ENCODE measurements at places on chromosomes 5 and 9. TPM values are rescaled to one million over a fixed set of nuclear protein-coding genes. Genes with fewer than 3 reads are reported as not detected.

Gene AK1
- not detected for total RNA-seq

DNA sequence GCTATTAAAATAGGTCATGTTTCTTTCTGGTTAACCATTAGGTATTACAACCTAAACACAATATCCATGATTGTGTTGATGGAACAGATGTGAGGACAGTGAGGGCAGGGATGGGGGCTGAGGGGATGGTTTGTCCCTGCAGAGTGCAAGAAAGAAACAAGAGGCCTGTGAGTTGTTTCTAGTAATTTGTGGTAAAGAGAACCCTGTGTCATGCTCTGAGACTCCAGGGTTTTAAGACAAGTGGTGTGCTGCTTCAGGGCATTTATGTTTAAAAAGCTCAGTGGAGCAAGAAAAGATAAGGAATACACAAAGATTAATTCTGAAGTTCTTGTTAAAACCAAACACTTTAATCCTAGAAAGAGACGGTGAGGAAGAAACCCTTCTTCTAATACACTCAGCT is 656.5 kb downstream of the TLE1 start:
- no peak overlapping the region for H3K27ac ChIP-seq
- no peak overlapping the region for H3K4me3 ChIP-seq
- no peak for DNase-seq
- no peaks in the 10 kb centered on the region for H3K27me3 ChIP-seq
- no peaks in the 10 kb centered on the region for H3K4me1 ChIP-seq

Gene ARHGEF39
- 58.3 TPM for total RNA-seq

DNA sequence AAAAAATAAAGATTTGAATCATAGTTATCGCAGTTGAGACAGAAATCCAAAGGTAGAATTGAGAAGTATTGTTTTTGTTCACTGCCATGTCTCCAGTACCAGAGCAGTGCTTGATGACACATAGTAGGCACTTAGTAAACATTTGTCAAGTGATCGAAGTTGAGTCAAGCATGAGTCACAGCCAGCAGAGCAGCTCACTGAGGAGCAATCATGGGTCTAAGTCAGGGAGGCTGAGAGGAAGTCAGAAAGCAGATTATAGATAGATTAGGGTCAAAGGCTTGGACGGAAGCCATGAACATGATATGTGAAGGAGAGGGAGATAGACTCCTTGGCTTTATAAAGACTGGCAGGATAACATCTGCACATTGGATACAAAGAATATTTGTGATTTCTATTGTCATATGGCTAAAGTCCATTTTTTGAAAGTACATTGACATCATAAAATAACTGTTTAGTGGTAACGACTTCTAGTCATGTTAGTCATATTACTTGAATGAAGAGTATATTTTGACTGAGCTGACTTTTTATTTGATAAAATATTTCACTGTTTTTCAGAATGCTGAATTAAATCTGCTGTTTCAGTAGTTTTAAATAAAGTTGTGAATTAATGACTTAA is 168.5 kb downstream of the RAB3C start:
- no peak overlapping the region for H3K27ac ChIP-seq
- peak; percentile 41 for DNase-seq
- H3K36me3 ChIP-seq: no peaks in the 10 kb centered on the region
- no peak overlapping the region for H3K4me3 ChIP-seq

- no peaks in the 10 kb centered on the region for H3K27me3 ChIP-seq
- peak overlapping the region; percentile 64 for H3K4me3 ChIP-seq
- H3K27ac ChIP-seq: peak overlapping the region; percentile 99
- peaks cover 18% of the 10 kb centered on the region for H3K4me1 ChIP-seq
- no peak for DNase-seq
- no peaks in the 10 kb centered on the region for H3K36me3 ChIP-seq
Measured at GRCh38 chr9:91420501-91421127, 3.0 kb downstream of the NFIL3 start.

Gene CDC37L1
- 56.7 TPM for total RNA-seq

- no peaks in the 10 kb centered on the region for H3K36me3 ChIP-seq
- no peak for DNase-seq
- no peak overlapping the region for H3K4me3 ChIP-seq
- H3K27me3 ChIP-seq: no peaks in the 10 kb centered on the region
- no peaks in the 10 kb centered on the region for H3K4me1 ChIP-seq
- H3K27ac ChIP-seq: no peak overlapping the region
Measured at GRCh38 chr5:110203661-110204060, 513.9 kb downstream of the MAN2A1 start.

Gene FCN2
- not detected for total RNA-seq

Gene MCC
- 9.3 TPM for total RNA-seq

- no peaks in the 10 kb centered on the region for H3K27me3 ChIP-seq
- no peak overlapping the region for H3K4me3 ChIP-seq
- H3K27ac ChIP-seq: no peak overlapping the region
Measured at GRCh38 chr5:14776602-14777001, 95.0 kb downstream of the ANKH start.

Gene DND1
- total RNA-seq: 1.4 TPM

DNA sequence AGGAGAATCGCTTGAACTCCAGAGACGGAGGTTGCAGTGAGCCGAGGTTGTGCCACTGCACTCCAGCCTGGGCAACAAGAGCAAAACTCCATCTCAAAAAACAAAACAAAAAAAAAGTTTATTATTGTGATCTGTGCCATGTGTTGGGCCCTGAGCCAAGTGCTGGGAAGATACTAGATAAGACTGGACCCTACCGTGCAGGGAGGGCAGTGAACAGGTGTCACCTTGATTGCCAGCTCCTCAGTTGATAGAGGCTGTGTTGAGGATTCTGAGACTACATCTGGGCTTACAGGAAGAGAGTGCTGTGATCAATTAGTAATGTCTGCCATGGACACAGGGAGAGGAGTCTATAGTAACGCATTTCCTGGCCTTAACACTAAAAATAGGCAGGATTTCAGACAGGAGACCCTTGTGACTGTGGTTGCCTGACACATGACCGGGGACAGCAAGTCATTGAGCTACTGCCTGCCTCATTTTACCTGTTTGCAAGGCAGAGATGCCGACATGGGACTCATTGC is 201.5 kb downstream of the C9orf50 start:
- H3K4me1 ChIP-seq: peaks cover 27% of the 10 kb centered on the region
- no peaks in the 10 kb centered on the region for H3K27me3 ChIP-seq
- H3K27ac ChIP-seq: no peak overlapping the region
- no peak overlapping the region for H3K4me3 ChIP-seq
- no peaks in the 10 kb centered on the region for H3K36me3 ChIP-seq

- DNase-seq: no peak
- no peak overlapping the region for H3K27ac ChIP-seq
- H3K4me1 ChIP-seq: no peaks in the 10 kb centered on the region
- no peaks in the 10 kb centered on the region for H3K27me3 ChIP-seq
Measured at GRCh38 chr9:13902286-13903066, 411.5 kb downstream of the NFIB start.

GRCh38 chr9:71685394-71685793 is 82.9 kb downstream of the CEMIP2 start:
- H3K4me3 ChIP-seq: no peak overlapping the region
- peaks cover 42% of the 10 kb centered on the region for H3K4me1 ChIP-seq
- H3K27ac ChIP-seq: no peak overlapping the region
- no peaks in the 10 kb centered on the region for H3K27me3 ChIP-seq
- H3K36me3 ChIP-seq: peaks cover 61% of the 10 kb centered on the region

DNA sequence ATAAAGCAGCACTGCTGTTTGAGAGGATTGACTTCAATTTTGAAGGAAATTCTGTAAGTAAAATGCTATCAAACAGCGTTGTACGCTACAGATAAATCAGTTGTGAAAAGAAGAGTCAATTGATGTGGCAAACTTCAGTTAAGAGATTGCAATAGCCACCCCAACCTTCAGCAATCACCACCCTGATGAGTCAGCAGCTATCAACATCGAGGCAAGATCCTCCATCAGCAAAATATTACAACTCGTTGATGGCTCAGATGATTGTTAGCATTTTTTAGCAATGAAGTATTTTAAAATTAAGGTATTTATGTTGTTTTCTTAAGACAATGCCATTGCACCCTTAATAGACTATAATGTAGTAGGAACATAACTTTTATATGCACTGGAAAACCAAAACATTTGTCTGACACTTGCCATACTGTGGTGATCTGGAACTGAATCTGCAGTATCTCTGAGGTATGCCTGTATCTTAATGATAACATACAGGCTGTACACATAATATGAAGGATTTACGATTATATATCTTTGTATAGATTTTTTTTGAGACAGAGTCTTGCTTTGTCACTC is 47.5 kb downstream of the VPS13A start:
- no peak for DNase-seq
- H3K4me3 ChIP-seq: no peak overlapping the region
- peaks cover 62% of the 10 kb centered on the region for H3K36me3 ChIP-seq

Gene OR1L8
- not detected for total RNA-seq

Gene TMC1
- not detected for total RNA-seq

DNA sequence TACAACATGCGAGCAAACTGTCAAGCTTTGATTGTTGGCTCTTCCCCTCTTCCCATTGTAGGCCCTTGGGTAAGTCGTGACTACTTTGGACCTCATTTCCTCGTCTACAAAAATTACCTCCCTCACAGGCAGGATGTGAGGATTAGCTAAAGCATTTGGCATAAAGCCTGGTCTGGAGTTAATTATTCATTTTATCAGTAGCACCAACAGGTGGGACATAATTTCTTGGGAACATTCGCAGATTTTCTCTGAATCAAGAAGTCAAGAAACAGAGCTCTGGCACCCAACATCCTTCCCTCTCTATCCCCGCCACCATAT is 39.9 kb upstream of the SEMA6A start:
- no peak for DNase-seq
- H3K4me3 ChIP-seq: no peak overlapping the region
- no peaks in the 10 kb centered on the region for H3K36me3 ChIP-seq
- H3K27ac ChIP-seq: no peak overlapping the region
- no peaks in the 10 kb centered on the region for H3K27me3 ChIP-seq

DNA sequence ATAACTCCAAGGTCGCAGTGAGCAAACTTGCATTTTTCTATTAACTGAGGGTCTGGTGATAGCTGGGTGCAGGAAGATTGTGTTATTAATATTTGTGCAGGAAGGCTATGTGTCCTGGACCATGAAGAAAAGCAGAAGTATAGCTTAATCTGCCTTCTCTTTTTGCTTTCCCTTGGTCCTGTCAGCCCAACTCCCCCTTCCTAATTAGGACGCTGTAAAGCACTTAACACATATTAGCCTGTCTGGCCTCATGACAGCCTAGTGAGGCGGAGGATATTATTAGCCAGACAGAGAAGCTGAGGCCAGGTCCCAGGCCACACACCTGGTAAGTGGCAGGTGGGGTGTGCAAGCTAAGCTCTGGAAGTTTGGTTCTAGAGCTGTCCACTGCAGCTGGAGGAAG is 29.5 kb downstream of the SLC46A2 start:
- H3K36me3 ChIP-seq: peaks cover 11% of the 10 kb centered on the region
- peaks cover 42% of the 10 kb centered on the region for H3K4me1 ChIP-seq
- H3K27me3 ChIP-seq: no peaks in the 10 kb centered on the region
- no peak for DNase-seq
- no peak overlapping the region for H3K27ac ChIP-seq

Gene CDX1
- total RNA-seq: not detected

Gene PCDHA9
- total RNA-seq: not detected

Gene SH2D3C
- not detected for total RNA-seq

GRCh38 chr9:95763983-95764382 is 111.5 kb upstream of the ERCC6L2 start:
- no peaks in the 10 kb centered on the region for H3K27me3 ChIP-seq
- no peak for DNase-seq
- no peaks in the 10 kb centered on the region for H3K36me3 ChIP-seq
- no peaks in the 10 kb centered on the region for H3K4me1 ChIP-seq
- no peak overlapping the region for H3K27ac ChIP-seq

- no peaks in the 10 kb centered on the region for H3K27me3 ChIP-seq
- peaks cover 13% of the 10 kb centered on the region for H3K4me1 ChIP-seq
- no peaks in the 10 kb centered on the region for H3K36me3 ChIP-seq
- no peak overlapping the region for H3K4me3 ChIP-seq
- no peak overlapping the region for H3K27ac ChIP-seq
- no peak for DNase-seq
Measured at GRCh38 chr9:134165357-134166315, 1.3 kb upstream of the RNU6ATAC start.

- H3K27me3 ChIP-seq: no peaks in the 10 kb centered on the region
- no peak overlapping the region for H3K27ac ChIP-seq
- peaks cover 32% of the 10 kb centered on the region for H3K36me3 ChIP-seq
- peaks cover 22% of the 10 kb centered on the region for H3K4me1 ChIP-seq
- H3K4me3 ChIP-seq: no peak overlapping the region
Measured at GRCh38 chr9:137715321-137715720, 96.5 kb downstream of the EHMT1 start.

GRCh38 chr9:99628285-99628684 is 193.4 kb upstream of the NR4A3 start:
- no peak for DNase-seq
- no peaks in the 10 kb centered on the region for H3K4me1 ChIP-seq
- no peak overlapping the region for H3K4me3 ChIP-seq
- no peaks in the 10 kb centered on the region for H3K27me3 ChIP-seq
- H3K27ac ChIP-seq: no peak overlapping the region
- no peaks in the 10 kb centered on the region for H3K36me3 ChIP-seq

DNA sequence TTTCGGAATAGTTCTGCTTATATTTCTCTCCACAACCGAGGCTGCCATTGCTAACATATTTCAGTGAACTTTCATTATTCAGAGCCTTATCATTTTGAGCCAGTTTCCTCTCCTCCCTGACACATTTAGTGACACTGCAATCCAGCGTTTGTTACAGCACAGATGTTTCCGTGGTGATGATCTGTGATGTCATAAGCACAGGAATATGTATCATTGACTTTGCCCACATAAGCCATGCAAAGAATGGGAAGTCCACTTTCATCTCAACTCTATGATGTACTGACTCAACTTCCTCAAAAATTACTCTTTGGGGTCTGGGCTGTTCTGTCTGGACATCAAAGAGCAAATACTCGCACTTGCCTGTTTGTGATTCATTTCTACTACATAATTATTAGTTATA is 291.8 kb downstream of the EBF1 start:
- no peak for DNase-seq
- no peak overlapping the region for H3K27ac ChIP-seq
- H3K36me3 ChIP-seq: no peaks in the 10 kb centered on the region
- H3K27me3 ChIP-seq: no peaks in the 10 kb centered on the region
- H3K4me3 ChIP-seq: no peak overlapping the region

DNA sequence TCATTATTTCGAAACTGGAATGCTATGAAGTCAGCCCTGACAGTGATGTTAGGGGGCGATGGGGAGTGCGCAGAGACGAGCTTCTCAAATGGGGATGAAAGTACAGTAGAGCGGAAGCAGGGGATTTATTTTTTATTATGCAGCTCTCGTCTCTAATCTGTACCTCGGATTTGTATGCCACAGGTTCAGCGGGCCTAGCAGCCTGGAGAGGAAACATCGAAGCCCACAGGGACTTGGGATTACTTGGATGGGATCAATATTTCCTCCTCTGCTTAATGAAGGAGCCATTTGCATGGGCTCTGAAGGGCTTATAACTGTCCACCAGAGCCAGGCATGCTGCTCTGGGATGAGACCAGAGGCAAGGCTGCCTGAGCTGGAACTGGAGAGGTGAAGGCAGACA is 133.5 kb upstream of the RAPGEF1 start:
- no peaks in the 10 kb centered on the region for H3K27me3 ChIP-seq
- H3K27ac ChIP-seq: no peak overlapping the region
- no peak overlapping the region for H3K4me3 ChIP-seq
- H3K36me3 ChIP-seq: peaks cover 6% of the 10 kb centered on the region
- no peaks in the 10 kb centered on the region for H3K4me1 ChIP-seq
- DNase-seq: no peak

Gene NIPSNAP3A
- 59.3 TPM for total RNA-seq

GRCh38 chr9:71518045-71518827 is 250.1 kb downstream of the CEMIP2 start:
- peak; percentile 69 for DNase-seq
- no peaks in the 10 kb centered on the region for H3K4me1 ChIP-seq
- no peaks in the 10 kb centered on the region for H3K27me3 ChIP-seq
- H3K4me3 ChIP-seq: no peak overlapping the region

Measured in stomach (tissue), 19 donors.